ENCODE measurements at places on chromosomes 1 and 21.

DNA sequence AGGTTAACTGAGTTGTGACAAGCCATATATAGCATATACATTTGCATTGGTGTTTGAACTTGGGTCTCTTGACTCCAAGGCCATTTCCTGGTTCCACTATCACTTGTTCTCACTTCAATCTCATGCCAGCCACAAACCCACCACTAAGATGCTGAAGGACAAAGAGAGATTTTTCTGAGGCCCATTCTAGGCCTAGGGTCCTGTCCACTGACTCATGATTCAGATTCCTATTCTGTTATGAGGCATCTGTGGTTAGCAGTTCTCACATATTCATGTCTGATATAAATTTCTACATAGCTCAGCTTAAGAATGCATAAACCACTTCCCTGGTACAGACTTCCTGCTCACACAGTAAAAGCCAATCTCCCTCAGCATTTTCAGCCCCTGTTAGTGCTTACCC, 326.1 kb upstream of the BEND5 start:
- no peak for DNase-seq
- no peak overlapping the region for H3K4me3 ChIP-seq
- H3K27ac ChIP-seq, result no peak overlapping the region
- H3K4me1 ChIP-seq, result peaks cover 8% of the 10 kb centered on the region
- H3K36me3 ChIP-seq, result no peaks in the 10 kb centered on the region

DNA sequence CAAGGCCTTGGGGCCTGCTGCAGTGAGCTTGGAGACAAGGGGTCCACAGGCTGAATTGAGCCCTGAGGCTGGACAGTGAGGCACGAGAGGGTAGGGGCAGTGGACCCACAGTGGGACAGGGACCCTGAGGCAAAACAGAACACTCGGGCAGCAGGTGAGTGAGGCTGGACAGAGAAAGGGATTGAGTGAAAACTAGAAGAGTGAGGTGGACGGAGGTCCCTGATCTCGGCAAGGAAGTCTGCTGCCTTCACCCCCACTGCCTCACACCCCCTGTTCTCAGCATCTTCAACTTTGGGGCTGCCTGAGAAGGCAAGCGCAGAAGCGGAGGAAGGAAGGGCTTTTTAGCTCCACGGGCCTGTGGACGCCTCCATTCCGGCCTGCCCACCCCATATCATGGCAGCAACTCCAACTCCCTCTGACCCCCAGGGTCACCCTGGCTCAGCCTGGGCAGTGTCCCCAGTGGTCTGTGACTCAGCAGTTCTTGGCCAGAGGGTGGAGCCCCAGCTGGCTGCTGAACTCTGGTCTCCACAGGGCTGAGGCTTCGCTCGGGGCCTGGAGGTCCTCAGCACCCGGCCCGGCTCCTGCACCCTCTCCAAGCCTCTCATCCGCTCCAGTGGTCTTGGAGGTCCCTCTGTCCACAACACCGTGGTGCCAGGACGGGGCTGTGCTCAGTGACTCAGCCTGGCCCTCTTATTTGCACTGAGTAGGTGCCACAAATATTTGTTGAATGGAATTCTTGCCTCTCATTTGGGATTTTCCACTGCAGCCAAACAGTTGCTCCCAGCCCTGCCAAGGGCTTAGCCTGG, 60.0 kb upstream of the EPS8L3 start:
- no peaks in the 10 kb centered on the region for H3K36me3 ChIP-seq
- H3K27me3 ChIP-seq, result no peaks in the 10 kb centered on the region
- H3K4me3 ChIP-seq, result no peak overlapping the region
- no peaks in the 10 kb centered on the region for H3K4me1 ChIP-seq

- no peak overlapping the region for H3K4me3 ChIP-seq
- no peak for DNase-seq
- no peaks in the 10 kb centered on the region for H3K36me3 ChIP-seq
- no peaks in the 10 kb centered on the region for H3K27me3 ChIP-seq
Measured at GRCh38 chr1:172117800-172118199, 276.5 kb downstream of the DNM3 start.

GRCh38 chr1:41875487-41875886, 43.2 kb downstream of the HIVEP3 start:
- no peaks in the 10 kb centered on the region for H3K4me1 ChIP-seq
- H3K27me3 ChIP-seq, result no peaks in the 10 kb centered on the region
- H3K4me3 ChIP-seq, result no peak overlapping the region
- no peaks in the 10 kb centered on the region for H3K36me3 ChIP-seq

DNA sequence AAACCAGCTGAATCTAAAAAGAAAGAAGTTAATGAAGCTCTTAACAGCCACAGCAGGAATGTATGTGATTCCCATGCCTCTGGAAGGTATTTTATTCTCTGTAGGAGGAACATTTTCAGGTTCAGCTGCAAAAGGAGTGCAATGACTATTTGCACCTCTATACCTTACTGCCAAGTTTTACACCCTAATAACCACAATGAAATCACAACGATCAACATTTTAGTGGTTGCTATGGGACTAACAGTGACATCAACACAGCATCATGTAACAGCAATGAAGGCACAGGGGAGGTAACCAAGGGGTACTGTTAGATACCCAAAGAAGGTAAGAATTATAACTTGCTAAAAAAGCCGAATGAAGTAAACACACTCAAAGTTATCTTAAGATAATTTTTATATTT, 116.3 kb upstream of the HP1BP3 start:
- no peak overlapping the region for H3K4me3 ChIP-seq
- DNase-seq, result no peak
- peaks cover 5% of the 10 kb centered on the region for H3K4me1 ChIP-seq
- peaks cover 13% of the 10 kb centered on the region for H3K36me3 ChIP-seq
- no peaks in the 10 kb centered on the region for H3K27me3 ChIP-seq

GRCh38 chr1:198923993-198924392, 285.2 kb downstream of the PTPRC start:
- H3K4me3 ChIP-seq, result no peak overlapping the region
- no peaks in the 10 kb centered on the region for H3K27me3 ChIP-seq
- H3K4me1 ChIP-seq, result peaks cover 39% of the 10 kb centered on the region
- no peak for DNase-seq
- H3K36me3 ChIP-seq, result peaks cover 13% of the 10 kb centered on the region

- H3K4me1 ChIP-seq, result peaks cover 12% of the 10 kb centered on the region
- no peak for DNase-seq
- no peaks in the 10 kb centered on the region for H3K27me3 ChIP-seq
- H3K36me3 ChIP-seq, result no peaks in the 10 kb centered on the region
Measured at GRCh38 chr1:89832496-89833127, 11.8 kb downstream of the LRRC8D start.

- H3K27me3 ChIP-seq, result no peaks in the 10 kb centered on the region
- DNase-seq, result peak; percentile 77
- peaks cover 26% of the 10 kb centered on the region for H3K4me1 ChIP-seq
Measured at GRCh38 chr1:67686267-67687197, 1.5 kb downstream of the GADD45A start.

GRCh38 chr1:174158767-174159251, 511 bp upstream of the RABGAP1L start:
- H3K36me3 ChIP-seq, result no peaks in the 10 kb centered on the region
- no peak for DNase-seq
- peaks cover 35% of the 10 kb centered on the region for H3K4me1 ChIP-seq
- no peaks in the 10 kb centered on the region for H3K27me3 ChIP-seq
- peak overlapping the region; percentile 74 for H3K4me3 ChIP-seq

GRCh38 chr1:114588196-114588689, 6.8 kb upstream of the BCAS2 start:
- H3K27ac ChIP-seq, result no peak overlapping the region
- H3K27me3 ChIP-seq, result no peaks in the 10 kb centered on the region
- no peak overlapping the region for H3K4me3 ChIP-seq
- H3K36me3 ChIP-seq, result no peaks in the 10 kb centered on the region
- no peak for DNase-seq

DNA sequence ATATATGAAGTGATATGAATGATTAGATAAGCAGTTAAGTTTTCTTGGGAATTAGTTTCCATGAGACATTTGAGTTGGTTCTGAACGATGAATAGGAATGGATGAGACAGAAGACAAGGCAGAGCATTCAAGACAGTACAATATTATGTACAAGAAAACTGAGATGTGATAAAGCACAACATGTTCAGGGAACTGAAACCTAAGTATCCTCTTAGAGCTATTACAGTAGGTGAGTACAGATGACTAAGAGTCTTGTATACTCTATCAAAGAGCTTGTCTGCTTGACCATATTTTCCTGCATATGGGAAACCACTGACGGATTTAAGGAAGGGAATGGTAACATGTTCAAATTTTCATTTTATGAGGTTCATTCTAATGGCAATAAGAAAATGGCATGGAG, 61.6 kb downstream of the NME7 start:
- no peak overlapping the region for H3K27ac ChIP-seq
- H3K36me3 ChIP-seq, result no peaks in the 10 kb centered on the region
- H3K4me1 ChIP-seq, result peaks cover 5% of the 10 kb centered on the region
- no peaks in the 10 kb centered on the region for H3K27me3 ChIP-seq

DNA sequence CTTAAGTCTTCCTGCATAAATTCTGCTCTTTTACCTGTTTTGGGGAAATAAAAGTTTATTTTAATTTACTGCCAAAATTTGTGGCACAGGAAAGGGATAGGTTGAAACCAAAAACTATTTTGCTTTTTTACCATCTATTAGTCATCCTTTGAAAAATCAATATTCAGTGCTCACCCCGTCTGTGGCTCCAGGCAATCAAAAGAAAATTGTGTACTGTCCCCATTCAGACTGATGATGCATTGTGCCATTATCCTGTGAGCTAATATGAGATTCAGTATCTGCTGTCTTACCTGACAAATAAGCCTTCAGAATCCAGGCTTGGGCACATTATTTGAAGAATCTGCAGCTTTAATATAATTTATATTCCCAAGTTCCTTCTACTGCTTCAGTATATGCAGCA, 650.7 kb downstream of the KIF26B start:
- no peak overlapping the region for H3K4me3 ChIP-seq
- peaks cover 56% of the 10 kb centered on the region for H3K4me1 ChIP-seq
- no peaks in the 10 kb centered on the region for H3K27me3 ChIP-seq
- peak overlapping the region; percentile 25 for H3K27ac ChIP-seq

GRCh38 chr1:67190942-67191341, 24.7 kb downstream of the IL23R start:
- no peak for DNase-seq
- H3K4me3 ChIP-seq, result no peak overlapping the region
- no peak overlapping the region for H3K27ac ChIP-seq
- peaks cover 2% of the 10 kb centered on the region for H3K4me1 ChIP-seq
- no peaks in the 10 kb centered on the region for H3K27me3 ChIP-seq
